KBM-7 (cell line): ENCODE measurements at places on chromosomes 5 and 9.

DNA sequence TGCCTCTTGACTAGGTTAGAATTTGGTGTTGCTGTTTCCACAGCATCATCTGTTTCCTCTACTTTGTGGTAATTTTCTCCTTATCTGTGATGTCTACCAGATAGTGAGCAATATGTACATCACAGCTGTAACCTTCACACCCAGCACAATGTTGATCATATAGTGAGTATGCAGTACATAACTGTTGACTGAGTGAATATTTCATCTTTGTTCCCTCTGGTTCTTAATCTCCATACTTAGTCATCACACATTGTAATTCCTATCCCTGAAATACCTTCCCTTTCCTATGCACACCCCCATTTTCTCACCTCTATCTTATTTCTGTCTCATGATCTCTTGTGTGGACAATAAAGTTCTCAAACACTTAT, 115.9 kb downstream of the KIF4B start:
- no peak for DNase-seq

DNA sequence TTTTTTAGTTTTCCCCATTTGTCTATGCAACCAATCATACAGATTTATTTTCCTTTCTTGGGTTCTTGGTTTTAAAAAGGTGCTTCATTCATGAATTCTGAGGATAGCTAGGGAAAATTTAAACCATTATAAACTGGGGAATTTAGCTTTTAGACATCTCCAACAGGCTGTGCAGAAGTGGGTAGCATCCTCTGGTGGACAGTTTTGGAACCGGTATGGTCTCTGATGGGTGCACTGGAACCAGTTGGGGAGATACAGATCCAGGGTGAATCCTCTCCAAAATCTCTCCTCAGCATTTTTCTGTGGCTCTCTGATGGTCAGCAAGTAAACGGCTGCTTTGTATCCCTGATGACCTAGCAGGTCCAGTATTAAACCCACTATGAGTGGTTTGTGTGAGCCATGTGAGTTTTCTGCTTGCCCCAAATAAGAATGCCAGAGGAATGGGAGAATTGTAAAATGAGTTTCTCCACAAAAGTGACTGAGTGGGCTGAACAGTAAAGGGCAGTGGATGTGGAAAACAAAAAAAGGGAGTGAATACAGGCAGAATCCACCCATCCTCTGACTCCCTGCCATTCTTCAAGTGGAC, 9.1 kb upstream of the DNAJC25 start:
- peak; percentile 47 for DNase-seq

- no peak for DNase-seq
Measured at GRCh38 chr5:53191548-53192165, 82.1 kb upstream of the MOCS2 start.

DNA sequence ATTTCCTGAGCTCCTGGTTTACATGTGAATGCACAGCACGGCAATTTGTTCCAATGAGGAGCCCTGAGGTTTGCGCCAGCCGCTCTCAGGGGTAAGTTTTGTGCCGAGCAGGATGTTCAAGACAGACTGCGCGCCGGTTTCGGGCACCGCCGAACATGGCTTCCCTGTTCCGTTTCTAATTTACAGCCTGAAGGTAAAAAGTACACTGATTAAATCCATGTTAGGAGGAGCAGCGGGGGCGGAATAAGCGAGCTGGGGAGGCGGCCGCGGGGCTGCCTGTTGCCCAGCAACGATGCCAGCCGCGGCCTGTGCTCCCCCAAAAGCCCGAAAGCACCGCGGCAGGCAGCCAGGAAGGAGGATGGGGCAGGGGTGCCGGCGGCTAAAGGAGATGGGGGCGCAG, 6.4 kb downstream of the SOWAHA start:
- no peak for DNase-seq

DNA sequence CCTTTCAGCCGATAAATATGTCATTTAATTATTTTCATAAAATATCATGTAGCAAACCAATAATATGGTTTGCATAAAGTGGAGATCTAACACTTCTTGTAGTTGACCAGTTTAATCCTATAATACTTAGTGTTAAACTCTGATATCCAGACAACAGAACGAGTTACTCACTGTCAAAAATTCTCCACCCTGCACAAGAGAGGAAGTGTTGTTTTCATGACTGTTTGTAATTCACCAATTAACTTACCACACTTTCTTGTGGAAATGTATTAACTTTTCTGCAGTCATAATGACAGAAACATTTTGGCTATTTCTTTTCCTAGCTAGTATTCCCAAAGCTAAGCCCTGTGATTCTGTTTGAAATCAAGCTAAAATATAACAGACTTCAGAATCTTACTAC, 555.3 kb upstream of the FTMT start:
- DNase-seq = peak; percentile 56

DNA sequence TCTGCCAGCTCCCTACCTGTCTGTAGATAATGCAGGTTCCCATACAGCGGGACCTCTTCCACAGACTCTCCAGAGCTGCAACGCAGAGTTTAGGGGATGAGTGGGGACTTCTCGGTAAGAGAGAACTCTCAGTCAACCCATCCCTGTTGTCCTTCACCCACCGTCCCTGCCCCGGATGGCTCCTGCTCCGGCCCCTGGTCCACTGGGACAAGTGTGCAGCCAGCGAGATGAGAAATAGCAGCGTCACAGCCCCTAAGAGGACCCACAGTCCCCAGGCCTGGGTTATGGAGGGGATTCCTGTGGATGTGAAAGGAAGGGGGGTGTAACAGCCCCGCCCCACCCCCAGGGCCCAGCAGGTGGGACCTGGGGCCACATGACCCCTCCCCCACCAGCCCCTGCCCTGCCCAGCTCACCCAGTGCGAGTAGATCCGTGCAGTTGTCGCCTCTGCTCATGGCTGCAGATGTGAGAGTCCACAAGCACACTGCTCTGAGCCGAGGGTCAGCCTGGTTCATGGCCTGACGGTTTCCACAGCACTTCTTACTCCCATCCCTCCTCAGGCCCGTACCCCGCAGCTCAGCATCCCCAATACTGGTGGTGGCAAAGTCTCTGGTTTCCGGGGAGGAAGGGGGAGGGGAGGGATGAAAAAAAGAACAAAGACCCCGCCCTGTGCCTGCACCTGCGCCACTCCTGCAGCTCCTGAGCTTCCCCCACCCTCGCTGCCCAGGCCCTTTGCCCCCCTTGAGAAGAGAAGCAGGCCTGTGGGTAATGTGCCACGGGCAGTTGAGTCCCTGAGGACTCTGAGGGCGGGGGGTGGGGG, at the start of gene SIT1:
Gene SIT1 (minus strand): TSS at position 591 of the 818 bp plus-strand sequence. CDS start 78 bp downstream, at position 513.
- DNase-seq = no peak

DNA sequence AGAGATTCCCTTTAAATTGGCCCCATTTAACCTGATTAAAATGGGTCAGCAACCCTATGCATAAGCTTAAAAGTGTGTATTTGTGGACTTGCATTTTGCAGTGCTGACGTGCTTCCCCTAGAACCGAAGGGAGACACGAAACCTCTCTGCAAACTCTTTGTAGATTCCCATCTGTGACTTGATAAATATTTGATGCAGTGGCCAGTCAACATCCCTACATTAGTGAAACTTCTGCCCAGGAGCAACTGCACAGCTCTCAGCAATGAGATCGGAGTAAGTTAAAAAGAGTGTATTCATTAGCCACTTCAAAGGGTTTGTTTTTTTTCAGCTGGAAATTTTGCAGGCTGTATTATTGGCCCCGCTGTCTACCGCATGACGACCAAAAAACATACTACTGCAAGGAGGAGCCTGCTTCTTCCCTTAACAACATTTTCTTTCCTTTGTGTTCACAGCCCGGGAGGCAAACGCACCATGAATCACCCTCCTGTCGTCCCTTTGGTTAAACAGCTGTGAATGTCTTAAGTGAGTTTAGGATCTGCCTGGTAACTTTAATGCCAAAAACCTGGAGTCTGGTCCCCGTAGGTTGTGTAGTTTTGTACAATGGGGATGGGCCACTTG, 38.0 kb upstream of the TCERG1 start:
- DNase-seq = no peak

DNA sequence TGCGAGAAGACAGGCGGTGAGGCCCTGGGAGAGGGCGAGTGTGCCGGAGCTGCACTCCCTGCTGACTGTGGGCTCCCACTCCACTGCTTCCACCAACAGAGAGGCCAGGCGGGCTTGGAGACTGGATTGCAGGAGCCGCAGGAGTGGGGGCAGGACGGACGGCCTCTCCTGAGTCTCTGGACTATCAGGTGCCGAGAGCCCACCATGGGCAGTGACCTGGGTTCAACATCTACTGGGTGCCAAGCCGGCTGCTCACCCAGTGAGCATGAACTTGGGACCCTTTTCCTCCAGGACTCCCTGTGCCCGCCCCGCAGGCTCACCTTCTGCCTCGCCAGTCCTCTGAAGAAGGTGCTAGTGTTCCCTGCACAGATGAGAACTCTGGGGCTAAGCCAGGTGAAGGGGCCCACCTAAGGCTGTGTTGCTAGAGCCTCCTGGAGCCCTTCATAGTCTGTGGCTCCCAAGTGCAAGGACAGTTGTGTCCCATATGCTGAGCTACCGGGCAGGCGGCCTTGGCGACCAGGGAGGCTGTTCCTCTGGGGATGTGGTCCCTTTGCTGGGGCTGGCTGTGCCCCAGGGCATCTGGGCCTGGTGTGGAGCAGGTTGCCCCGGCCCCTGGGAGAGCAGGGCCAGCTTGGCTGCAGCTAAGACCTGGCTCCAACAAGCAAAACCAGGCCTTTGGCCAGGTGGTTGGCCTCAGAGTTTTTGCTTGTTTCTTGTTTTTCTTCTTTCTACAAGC, 77.7 kb upstream of the PHYKPL start:
- DNase-seq = no peak

GRCh38 chr5:109910874-109911273, 221.1 kb downstream of the MAN2A1 start:
- no peak for DNase-seq

GRCh38 chr5:178895615-178896571, at the start of gene ZFP2:
Gene ZFP2 (plus strand): TSS chr5:178895913. CDS start chr5:178931314, 35,401 bp downstream.
- DNase-seq = no peak

DNA sequence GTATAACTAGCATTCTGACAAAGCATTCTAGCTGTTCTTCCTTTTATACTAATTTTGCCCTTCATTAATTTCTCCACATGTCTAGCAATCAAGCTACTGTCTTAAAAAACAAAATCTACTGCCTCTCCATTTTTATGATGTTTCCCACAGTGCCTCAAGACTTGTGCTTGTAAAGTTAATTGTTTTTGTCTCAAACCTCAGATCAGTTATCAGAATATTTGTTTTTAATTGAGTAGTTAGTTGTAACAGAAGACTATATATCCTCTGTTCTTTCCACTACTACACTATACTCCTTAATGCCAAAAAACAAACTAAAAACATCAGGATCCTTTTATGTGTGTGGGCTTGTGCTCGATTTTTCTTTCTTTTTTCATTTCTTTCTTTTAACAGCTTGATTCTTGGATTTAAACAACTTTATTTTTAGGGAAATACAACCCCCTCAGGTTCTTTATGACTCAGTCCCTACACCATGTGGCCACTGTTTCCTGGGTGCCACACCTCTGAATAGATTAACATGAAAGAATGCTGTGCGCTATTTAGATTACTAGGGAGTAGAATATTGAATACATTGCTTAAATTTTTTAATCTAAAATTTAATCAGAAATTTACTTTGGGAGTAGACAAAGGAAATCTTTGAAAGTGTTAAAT, 1.2 kb downstream of the ASPN start:
- DNase-seq = no peak

DNA sequence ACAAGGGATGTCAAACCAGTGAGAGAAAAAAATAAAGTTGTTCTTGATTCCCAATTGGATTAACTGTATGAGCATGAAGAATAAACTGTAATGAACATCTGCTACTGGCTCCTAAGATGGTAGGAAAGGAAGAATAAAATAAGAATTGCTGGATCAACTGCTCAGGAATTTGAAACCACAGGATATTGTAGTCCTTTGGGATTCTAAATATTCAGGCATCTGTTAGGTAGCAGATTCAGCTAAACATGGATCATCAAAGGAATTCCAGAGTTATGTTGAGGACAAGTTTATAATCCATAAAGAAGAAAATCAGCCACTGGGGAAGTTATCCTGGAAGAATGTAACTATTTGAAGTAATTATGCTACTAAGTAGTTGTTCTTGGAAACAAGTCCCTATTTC, 65.8 kb downstream of the ISL1 start:
- DNase-seq = no peak

- peak; percentile 60 for DNase-seq
Measured at GRCh38 chr5:139690064-139690802, 42.1 kb downstream of the CXXC5 start.

- no peak for DNase-seq
Measured at GRCh38 chr9:94108584-94108983, 24.3 kb downstream of the PTPDC1 start.

- no peak for DNase-seq
Measured at GRCh38 chr9:134983506-134984371, 66.0 kb upstream of the FCN1 start.

GRCh38 chr9:120175031-120175430, 404.9 kb downstream of the CDK5RAP2 start:
- no peak for DNase-seq

DNA sequence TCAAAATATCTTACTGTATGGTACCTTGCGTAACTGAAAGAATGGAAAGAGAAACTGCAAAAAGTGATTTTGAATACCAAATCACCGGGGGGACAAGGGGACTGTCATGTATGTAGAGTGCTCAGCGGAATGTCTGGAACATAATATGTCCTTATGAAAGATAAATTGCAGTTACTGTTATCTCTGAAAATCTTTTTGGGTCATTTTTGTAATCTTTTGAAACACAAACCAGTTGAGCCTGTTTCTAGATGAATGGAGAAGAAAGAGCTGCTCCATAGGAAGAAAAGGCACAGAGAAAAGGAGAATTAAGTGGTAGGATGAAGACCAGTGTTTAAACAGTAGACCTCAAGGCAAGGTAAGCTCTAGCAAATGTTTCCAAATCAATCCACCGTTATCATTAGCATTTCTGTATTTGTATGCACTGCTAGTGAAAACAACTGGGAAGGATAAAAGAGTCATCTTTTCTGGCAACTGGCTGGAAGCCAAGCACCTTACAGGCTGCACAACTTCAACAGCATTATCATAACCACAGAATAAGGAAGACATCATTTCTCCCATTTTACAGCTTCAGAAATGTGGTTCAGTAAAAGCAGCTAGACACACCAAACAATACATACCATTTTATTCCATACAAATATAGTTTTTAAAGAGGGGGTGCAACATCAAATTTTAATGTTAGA, 158.5 kb downstream of the TRPM3 start:
- no peak for DNase-seq

GRCh38 chr5:42274913-42275312, 148.3 kb upstream of the GHR start:
- DNase-seq = no peak

- DNase-seq = no peak
Measured at GRCh38 chr5:169290895-169291294, 10.0 kb downstream of the SLIT3 start.

- peak; percentile 88 for DNase-seq
Measured at GRCh38 chr5:172479034-172479783, 24.9 kb upstream of the SH3PXD2B start.

DNA sequence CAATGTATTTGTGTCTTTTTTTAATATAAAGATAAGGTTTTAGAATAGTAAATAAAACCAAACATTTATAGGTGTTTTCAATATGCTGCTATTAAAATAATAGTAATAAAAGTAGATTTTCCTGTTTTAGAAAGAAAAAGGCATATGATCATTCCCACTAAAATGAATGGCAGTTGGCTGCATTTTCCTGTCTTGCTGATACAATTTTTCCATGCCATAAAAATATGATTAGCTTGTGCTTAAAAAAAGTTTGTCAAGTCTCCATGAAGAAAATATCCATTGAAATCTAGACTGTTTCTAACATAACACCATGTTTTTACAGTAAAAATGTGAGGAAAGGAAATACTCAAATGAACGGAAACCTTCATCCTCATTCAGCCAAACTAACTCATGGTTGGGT, 65.0 kb downstream of the FBXL7 start:
- no peak for DNase-seq
